ENCODE measurements at places on chromosomes 2 and 18.

DNA sequence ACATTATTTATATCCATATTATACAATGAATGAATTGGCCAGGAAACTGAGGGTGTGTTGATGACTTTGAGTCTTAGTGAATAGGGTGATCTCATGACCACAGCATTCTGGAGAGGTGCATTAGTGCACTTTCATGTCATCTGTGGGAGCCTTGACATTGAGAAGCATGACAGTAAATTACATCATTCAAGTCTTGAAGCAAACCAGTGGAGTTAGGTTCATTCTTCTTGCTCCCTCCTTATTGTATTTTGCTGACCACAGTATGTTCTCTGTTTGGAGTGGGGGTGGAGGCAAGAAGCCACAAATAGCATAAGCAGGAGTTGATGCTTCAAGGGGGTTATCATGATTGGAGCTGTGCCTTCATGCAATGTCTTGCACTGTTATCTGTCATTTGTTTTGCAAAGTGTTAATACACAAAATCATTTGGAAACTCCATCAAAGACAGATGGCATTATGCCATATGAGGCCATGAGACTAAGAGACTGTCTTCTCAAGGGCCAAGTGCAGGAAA is 680.2 kb downstream of the NYAP2 start:
- DNase-seq: no peak

DNA sequence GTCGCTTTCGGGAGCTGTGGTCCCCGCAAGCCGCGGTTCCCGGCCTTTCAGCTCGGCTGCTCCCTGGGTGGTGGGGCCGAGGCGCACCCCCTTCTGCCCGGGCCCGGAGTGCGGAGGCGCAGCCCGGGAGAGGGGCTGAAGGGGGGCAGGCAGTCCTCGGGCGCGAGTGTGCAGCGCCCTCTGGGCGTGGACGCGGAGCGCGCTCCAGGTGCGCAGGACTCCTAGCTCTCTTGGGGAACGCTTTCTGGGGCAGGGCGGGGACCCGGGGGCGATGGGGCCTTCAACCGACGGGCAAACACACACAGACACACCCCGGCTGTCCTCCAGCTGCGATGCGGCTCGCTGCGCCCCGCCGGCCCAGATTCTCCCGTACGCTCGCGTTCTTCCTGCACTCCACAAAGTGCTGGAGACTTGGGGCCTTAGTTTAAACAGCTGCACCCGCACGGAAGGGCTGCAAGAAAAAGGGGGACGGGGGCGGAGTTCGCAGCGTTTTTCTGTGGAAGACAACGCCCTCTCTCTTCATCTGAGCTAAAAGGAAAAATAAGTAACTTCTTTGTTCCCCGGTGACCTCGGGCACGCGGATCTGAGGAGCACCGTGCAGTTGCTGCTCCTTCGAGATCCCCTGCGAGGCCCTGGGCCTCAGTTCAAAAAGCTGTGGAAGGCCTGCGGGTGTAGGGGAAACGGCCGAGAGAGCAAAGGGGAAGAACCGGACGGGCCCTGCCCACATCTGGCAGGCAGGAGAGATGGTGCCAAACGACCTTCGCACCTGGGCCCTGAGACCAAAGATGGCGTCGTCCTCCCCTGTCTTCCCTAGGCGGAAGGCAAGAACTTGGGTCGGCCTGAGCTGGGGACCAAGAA is 593 bp upstream of the SDC1 start:
- DNase-seq: no peak

DNA sequence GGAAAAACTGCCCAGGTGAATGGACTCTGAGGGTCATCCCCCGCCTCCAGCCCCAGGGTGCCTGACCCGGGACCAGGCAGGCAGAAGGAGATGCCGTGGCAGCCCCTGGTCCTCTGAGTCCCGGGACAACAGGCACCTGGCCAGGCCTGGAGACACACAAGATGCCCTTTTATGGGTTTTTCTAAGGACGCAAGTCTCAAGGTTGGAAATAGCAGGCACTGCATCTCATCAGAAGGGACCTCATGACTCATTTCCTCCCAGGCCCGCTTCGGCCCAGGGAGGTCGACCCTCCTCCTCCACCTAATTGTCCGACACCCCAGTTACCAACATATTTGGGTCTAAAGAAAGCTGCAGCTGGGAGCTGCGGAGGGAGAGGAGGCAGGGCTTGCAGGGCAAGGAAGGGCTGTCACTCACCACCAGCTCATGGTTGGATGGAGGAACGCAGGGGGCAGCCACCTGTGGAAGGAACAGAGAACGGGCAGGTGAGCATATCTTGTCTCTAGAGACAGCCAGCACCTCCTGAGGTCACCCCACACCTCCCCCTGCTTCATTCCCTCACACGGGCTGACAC is 82.9 kb downstream of the TNS1 start:
- DNase-seq: no peak

DNA sequence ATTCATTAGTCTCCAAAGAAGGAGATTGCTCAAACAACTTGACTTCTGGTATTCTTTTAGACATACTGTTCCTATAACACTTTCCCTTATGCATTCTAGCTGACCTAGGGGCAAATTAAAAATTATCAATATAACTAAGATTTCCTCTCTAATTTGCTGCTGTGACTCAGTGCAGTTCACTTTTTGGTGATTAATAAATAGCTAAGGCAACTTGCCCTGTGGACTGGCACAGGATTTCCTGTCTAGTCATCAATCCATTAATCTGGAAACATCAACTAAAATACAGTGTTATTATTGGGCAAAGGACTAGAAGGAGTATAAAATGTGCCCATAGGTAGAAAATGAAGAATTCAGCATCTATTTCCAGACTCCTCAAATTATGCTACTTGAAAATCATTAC is 83.5 kb upstream of the SERPINE2 start:
- no peak for DNase-seq

DNA sequence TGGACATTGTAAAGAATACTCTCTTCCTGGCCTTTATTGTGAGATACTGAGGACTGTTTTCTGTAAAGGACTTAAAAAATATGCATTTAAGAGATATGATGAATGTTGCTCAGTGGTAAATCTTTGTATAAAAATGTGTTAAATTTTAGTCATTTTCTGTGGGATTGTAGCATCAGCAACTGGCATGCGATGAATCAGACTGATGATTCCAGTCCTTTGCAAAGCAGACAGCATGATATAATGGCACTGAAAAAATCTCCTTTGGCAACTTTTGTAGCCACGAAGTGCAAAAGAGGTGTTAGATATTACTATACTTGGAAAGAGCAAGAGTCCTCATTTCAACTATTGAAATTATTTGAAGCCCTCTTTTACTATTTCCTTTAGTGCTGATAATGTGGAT is 678.7 kb downstream of the PLCL1 start:
- DNase-seq: no peak

- DNase-seq: no peak
Observed at GRCh38 chr18:46283268-46283667, 179.1 kb downstream of the HAUS1 start.

GRCh38 chr18:76145521-76146376 is 349.3 kb downstream of the ZNF516 start:
- no peak for DNase-seq

GRCh38 chr2:234594715-234595114 is 97.8 kb upstream of the ARL4C start:
- no peak for DNase-seq

GRCh38 chr18:49677081-49677480 is 115.2 kb downstream of the LIPG start:
- DNase-seq: no peak

DNA sequence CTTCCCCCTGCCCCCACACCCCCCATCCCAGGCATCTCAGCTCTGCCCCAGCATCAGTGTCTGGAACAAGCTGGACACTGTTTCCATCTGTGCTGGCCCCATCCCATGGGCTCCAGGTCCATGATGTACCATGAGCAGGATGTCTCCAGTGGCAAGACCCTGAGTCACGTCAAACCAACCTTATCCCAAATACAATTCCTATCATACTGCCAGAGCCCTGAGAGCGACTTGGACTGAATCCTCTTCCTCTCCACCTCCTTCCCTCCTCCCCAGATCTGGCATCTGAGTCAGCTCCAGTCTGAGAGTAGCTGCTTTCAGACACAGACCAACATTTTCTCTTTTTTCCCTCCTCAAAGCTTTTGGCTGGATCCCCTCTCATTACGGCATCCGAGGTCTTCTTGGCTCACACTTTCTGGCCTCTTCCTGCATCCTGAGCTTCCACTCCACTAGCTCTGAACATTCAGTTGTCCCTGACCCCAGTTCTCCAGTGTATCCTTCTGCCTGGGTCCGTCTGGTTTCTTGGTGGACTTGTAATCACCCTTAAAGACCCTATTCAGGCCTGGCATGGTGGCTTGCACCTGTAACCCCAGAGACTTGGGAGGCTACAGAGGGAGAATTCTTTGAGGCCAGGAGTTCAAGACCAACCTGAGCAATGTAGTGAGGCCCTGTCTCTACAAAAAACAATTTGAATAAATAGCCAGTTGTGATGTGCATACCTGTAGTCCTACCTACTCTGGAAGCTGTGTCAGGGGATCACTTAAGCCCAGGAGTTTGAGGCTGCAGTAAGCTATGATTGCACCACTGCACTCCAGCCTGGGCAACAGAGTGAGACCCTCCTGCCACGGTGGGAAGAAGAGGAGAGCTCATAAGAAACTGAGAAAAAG is 68.3 kb downstream of the ACKR3 start:
- no peak for DNase-seq

- DNase-seq: no peak
Observed at GRCh38 chr2:68971591-68972231, 2.7 kb upstream of the GKN1 start.

GRCh38 chr2:24899361-24899910 is 20.6 kb downstream of the ADCY3 start:
- DNase-seq: no peak

DNA sequence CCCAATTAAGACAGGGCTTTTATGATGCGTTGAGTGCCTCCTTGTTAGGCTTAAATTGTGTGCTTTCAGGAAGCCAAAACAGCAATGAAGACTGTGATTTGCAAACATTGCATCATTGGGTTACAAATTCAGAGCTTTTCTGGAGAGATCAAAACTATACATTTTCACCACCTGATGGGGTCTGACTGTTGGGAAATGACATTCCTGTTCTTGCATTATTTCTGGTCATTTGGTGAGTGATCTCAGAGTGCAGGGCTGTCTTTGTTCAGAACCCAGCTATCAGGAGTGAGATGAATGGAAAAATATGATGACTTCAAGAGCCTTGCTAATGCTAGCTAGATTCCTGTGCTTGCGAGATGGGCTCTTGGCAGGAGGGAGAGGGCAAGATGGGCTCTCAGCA is 39.1 kb downstream of the SH3RF3 start:
- DNase-seq: no peak

DNA sequence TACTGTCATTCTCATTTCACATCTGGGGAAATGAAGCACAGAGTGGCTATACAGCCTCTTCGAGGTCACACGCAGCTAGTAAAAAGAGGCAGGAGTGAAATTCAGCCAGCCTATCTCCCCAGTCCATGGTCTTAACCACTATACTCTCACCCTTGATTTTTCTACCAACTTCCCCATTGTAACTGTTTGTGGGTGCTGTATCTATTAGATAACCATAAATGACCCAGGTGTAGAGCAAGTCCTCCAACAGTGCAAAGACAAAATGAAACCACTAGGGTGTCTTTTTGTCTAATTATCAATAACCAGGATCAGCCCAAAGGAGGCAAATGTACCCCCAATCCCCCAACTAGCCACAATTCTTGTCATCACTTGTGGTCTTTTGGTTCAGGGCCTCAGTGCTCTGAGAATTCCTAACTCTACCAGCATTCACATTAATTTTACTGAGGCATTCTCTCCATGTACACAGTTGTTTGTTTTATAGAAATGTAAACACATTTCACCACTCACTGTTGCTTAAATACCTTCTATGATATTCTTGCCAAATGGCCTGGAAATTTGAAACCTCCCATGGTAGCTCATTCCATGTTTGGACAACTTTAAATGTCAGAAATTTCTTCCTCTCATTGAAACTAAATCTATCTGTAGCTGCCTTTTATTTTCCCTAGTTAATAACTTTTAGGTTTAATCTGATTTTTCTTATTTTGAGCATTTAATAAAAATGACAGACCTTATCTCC is 58.7 kb downstream of the SLC40A1 start:
- DNase-seq: peak; percentile 85

DNA sequence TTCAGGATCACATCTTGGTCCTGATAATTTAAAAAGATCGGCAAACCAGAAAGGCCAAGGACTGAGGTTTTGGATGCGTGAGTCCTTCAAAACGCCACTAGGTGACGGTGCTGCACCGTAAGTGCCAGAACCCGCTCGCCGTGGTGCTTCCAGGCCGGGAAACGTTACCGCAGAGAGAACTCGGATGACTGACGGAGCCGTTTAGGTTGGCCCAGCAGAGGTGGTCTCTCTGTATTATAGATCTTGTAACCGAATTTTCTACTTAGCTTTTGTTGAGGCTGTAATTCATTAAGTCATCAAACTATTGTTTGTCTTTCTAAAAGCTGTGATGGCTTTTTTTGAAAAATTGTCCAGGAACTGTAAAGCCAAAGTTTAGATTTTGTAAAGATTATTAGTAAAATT is 39.8 kb upstream of the ADCYAP1 start:
- DNase-seq: peak; percentile 21

- no peak for DNase-seq
Observed at GRCh38 chr2:233801357-233802131, 23.4 kb downstream of the MROH2A start.

DNA sequence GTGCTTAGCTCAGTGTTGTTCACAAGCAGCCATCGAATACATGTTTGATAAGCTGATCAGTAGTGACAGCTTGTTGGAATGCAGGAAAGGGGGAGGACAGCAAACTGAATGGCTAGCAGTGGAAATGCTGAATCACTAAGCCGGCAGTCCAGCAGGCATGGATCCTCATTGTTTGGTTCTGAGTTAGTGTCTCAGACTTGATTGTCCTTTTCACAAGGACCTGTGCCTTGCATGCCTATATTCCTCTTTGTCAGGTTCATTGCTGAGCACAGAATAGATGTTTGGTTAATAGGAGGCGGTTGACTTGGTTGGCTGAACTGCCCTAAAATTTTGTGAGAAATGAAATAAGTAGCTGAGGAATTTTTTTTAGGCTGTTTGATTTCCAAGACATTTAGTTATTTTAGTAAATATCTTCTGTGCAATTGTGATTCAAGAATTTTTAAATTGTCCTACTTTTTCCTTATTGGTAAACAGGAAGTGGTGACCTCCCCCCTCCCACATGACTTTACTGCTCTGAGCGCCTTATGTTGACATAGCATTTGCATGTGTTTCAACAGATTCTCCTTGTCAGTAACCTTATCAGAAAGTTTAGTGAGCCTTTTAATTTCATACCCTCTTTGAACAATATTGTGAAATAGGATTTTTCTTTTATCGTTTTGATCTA is 21.4 kb upstream of the STON1 start:
- DNase-seq: peak; percentile 22

DNA sequence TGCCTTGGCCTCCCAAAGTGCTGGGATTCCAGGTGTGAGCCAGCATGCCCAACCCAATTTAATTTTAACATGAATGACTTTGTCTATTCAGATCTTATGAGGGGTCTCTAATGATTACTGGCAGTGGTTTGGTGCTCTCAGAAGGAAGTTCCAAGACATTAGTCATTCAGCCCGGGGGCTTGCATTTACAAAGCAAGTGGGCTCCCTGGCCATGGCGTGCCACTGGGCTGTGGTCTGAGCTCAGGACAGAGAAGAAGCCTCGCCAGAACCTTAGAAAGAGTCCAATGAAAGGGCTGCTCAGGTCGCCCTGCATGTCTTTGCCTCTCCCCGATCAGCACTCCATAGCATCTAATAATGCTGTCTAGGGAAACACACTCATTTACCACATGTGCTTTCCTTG is 182.6 kb upstream of the CHAC2 start:
- no peak for DNase-seq

GRCh38 chr2:233084488-233084887 is 24.3 kb downstream of the INPP5D start:
- peak; percentile 45 for DNase-seq
